T-helper 1 cell treated with Interleukin-12 subunit alpha and Interleukin-12 subunit beta and Interleukin-4 antibody, amounts not matched to agents 30 ng/mL and 1 ng/mL, for 36 hours (primary cell): ENCODE measurements at places on chromosomes 4 and X. TPM values are rescaled to one million over a fixed set of nuclear protein-coding genes. Genes with fewer than 3 reads are reported as not detected.

The ZMAT1 gene
- total RNA-seq = 1.6 and 1.9 TPM in 2 replicates

The TMSB15C gene
- total RNA-seq = 3.3 and 4.6 TPM in 2 replicates

The PSAPL1 gene
- not detected in 2 replicates for total RNA-seq

The DGKQ gene
- total RNA-seq = 18.0 and 19.2 TPM in 2 replicates

The ESX1 gene
- not detected in 2 replicates for total RNA-seq

The CORIN gene
- total RNA-seq = 0.34 and 0.49 TPM in 2 replicates
